Liver (tissue), 10 donors: ENCODE measurements at places on chromosomes 16 and 17. TPM values are rescaled to one million over a fixed set of nuclear protein-coding genes. Genes with fewer than 3 reads are reported as not detected.

Gene CDC42EP4
- total RNA-seq, result 31.0 TPM

Gene SLC35G6
- total RNA-seq, result not detected

Gene RNU2-1
- total RNA-seq, result not detected

- H3K36me3 ChIP-seq, result no peaks in the 10 kb centered on the region
- no peak overlapping the region for H3K27ac ChIP-seq
- no peaks in the 10 kb centered on the region for H3K27me3 ChIP-seq
- no peak for DNase-seq
- no peaks in the 10 kb centered on the region for H3K4me1 ChIP-seq
Observed at GRCh38 chr17:77829843-77830799, 128.4 kb upstream of the TNRC6C start.

GRCh38 chr17:1431631-1432104 is 24.4 kb downstream of the CRK start:
- H3K4me3 ChIP-seq, result no peak overlapping the region
- no peaks in the 10 kb centered on the region for H3K27me3 ChIP-seq
- no peaks in the 10 kb centered on the region for H3K4me1 ChIP-seq

DNA sequence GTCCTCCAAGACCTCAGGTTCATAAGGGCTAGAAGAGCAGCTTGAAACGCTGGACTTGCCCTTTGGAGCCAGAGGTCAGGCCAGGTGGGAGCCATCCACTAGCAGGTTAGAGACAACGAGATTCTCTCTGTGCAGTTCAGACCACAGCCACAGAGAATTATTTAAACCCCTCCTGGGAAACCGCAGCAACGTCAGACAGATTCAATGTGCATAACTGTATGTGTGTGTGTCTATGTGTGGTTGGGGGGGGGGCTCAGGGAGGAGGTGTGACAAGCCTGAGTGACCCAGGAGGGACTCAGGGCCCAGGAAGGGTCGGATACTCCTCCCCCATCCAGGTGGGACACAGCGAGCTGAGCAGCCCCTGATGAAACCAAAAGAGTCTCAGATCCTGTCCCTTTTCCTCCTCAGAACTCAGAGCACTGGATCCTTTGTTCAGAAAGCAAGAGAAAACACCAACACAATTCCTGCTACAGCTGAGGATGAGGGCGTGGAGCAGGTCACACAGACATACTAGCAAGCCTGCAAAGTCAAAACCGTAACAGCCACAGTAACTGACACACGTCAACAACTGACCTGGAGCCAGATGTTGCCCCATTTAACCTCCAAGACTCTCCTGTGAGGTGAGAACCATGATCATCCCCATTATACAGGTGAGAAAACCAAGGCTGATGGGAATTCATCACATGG is 66.8 kb downstream of the XYLT1 start:
- no peak overlapping the region for H3K4me3 ChIP-seq
- H3K27ac ChIP-seq, result no peak overlapping the region
- no peak for DNase-seq
- H3K27me3 ChIP-seq, result no peaks in the 10 kb centered on the region
